Uterus (tissue), 4 donors: ENCODE measurements at places on chromosomes 7 and 10. TPM values are rescaled to one million over a fixed set of nuclear protein-coding genes. Genes with fewer than 3 reads are reported as not detected.

The NKX2-3 gene
- not detected for total RNA-seq

- no peaks in the 10 kb centered on the region for H3K36me3 ChIP-seq
- H3K4me3 ChIP-seq = peak within 1 kb of the TSS; percentile 60
- peak; percentile 77 for DNase-seq
- no peaks in the 10 kb centered on the region for H3K4me1 ChIP-seq
These were observed at the start of gene SGCE for GRCh38 chr7:94655848-94656657. SGCE (minus strand) TSS chr7:94656133; CDS start chr7:94656098, 35 bp downstream.

DNA sequence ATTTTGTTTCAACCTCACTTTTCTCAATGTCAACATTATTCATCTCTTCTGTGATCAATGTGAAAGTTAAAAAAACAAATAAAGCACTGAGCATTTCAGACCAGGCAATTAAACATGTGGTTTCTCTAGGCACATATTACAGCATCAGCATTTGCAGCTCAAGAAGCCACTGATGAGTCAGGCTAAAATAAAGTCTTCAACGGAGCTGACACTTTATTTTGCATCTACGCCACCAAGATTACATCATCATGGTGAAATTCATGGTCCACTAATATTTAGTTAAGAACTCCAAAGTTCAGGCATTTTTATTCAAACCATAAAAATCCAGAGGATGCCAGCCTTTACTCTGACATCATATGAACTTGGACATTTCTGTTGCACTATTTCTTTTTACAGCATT is 33.0 kb downstream of the MAGI2 start:
- H3K27me3 ChIP-seq = no peaks in the 10 kb centered on the region
- no peaks in the 10 kb centered on the region for H3K36me3 ChIP-seq
- no peak overlapping the region for H3K4me3 ChIP-seq

- H3K36me3 ChIP-seq = no peaks in the 10 kb centered on the region
- H3K4me3 ChIP-seq = no peak overlapping the region
- peaks cover 3% of the 10 kb centered on the region for H3K4me1 ChIP-seq
- no peaks in the 10 kb centered on the region for H3K27me3 ChIP-seq
These were observed 33.5 kb downstream of the SVOPL start for GRCh38 chr7:138667535-138668228.
